ENCODE measurements at places on chromosomes 13 and 19.

GRCh38 chr13:27966641-27967202, 2.4 kb downstream of the CDX2 start:
- DNase-seq: no peak

- no peak for DNase-seq
Observed at GRCh38 chr13:66860878-66861417, 369.2 kb downstream of the PCDH9 start.

DNA sequence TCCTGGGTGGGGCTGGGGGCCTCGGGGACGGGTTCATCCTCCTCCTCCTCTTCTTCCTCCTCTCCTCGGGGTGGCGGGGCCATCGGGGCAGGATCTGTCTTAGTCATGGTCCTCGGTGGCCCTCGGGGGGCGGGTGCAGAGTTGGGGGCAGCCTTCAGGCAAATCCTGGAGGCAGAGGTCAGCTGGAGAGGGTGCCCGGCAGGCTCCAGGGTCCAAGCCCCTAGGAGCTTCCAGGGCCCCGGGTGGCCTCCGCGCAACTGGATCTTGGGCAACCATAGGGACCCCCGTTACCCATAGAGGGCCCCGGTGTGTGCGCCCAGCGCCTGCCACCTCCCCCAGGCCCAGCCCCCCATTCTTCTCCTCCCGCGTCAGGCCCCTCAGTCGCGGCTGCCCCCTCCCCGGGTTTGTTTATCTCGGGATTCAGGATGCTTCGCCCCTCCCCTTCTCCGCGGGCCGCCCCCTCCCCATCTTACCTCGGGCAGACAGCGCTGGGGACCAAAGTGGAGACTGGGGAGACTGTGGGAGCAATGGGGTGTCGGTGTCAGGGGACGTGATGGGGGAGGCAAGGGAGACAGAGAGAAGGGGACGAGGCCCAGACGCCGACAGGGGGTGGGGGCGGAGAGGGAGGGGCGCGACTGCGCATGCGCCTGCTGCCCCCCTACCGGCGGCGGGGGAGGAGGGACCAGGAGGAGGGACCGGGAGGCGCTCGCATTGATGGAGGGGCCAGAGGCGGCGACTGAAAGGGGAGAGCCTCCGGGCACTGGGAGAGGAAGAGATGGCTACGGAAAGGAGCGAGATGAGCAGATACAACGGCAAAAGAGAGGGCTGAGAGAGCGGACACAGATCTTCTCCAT, at the start of gene CLIP3:
Gene CLIP3, minus strand, starts transcription at position 623 of the 854 bp plus-strand sequence. Its CDS starts 516 bp downstream, at position 107.
- no peak for DNase-seq

- DNase-seq: no peak
Observed at GRCh38 chr13:90201676-90202460, 1145.6 kb upstream of the MIR17HG start.

DNA sequence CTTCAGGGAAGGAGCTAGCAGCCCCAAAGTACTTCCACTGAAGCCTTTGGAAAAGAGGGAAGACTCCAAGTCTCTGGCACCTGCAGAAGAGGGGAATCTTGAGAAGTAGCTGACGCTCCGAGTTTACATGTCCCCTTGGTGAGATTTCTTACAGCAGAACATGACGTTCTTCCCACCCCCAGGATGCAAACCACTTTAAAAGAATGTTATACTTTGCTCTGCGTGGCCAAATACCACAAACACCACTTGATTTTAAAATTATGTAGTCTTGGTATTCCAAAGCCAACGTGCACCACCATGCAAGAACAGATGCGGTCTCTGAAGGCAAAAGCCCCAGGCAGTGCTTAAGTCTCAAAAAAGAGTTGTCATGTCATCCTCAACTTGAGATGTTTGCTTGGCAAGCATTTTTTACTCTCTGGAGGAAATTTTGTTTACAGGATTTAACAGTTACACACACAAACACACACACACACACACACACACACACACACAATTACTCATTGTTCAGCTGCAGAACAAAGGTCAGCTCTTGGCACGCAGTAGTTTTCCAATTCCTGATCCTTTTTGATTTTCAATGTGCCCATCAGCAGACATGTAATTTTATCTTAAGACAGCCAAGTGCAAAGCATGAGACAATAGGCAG, 106.1 kb downstream of the RGCC start:
- no peak for DNase-seq

GRCh38 chr19:44050740-44051649, 841 bp upstream of the ZNF223 start:
- DNase-seq: no peak

GRCh38 chr19:12770922-12771321, 4.4 kb downstream of the HOOK2 start:
- DNase-seq: no peak

- DNase-seq: no peak
Observed at GRCh38 chr13:82833923-82834322, 1048.4 kb downstream of the SLITRK1 start.
